ENCODE measurements at places on chromosomes 3 and 15.

GRCh38 chr3:143201870-143202752, 82.5 kb downstream of the CHST2 start:
- no peak for DNase-seq

- DNase-seq = no peak
Observed at GRCh38 chr3:23553353-23553752, 252.4 kb upstream of the UBE2E1 start.

DNA sequence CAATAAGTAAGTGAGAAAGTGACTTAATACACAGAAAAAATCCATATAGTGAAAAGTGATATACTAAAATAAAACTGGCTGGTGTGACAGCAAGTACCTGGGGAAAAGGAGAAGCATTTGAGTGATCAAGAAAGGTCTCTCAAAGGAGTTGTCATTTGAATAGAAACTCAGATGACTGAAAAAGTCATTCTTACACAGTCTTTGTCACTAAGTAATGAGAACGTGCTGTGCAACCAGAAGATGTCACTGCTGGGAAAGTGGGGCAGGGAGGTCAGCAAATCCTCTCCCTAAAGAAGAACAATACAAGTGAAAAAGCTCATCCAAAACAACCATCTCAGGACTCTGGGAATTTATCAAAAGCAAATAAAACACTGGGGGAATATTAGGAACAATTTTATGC, 317.5 kb upstream of the TRIM42 start:
- DNase-seq = no peak

DNA sequence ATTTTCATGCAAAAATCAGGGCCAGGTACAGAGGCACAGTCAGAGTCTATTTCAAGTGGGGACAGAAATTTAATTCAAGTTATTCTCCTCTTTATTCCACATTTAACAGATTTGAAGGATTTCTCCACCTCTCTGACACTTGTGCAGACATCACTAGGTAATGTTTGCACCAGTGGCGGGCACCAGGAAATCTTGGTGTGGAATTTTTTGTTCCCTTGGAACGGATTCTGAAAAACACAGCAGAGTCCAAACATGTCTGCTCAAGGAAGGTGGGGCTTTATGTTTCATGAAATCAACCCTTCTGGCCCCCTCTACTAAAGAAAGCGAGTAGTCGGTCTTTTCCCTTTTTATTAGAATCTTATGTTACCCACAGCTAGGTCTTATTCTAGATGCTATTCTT, 271.2 kb upstream of the MDFIC2 start:
- no peak for DNase-seq

DNA sequence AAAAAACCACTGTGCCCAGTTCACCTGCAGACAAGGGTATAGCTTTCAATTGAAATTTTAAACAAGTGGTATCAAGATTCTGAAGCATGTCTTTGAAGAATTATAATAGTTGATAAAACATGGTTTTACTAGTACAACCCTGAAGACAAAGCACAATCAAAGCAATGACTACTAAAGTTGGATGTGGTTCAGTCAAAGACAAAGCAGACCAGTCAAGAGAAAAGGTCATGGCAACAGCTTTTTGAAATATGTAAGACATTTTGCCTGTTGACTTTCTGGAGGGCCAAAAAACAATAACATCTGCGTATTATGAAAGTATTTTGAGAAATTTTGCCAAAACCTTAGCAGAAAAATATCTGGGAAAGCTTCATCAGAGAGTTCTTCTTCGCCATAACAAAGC, 1393.6 kb downstream of the SI start:
- DNase-seq = no peak

GRCh38 chr3:135267487-135267886, 472.4 kb downstream of the EPHB1 start:
- DNase-seq = no peak

DNA sequence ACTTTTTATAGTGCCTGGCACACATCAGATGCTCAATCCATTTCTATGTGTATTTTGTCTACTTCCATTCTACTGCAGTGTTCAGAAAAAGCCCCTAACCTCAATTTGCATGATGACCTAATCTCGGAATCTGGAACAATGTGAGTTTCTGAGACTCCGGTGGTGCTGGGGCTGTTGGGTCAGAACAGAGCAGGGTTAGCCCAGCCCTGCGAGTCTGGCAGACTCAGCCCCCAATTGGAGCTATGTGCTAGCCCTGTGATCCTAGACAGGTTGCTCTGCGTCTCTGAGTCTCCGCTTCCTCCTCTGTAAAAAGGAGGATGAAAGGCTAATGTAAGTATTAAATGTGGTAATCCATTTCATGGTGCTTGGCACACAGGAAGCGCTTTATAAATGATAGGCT, 95.0 kb upstream of the ICE2 start:
- no peak for DNase-seq

GRCh38 chr15:88312941-88313579, 56.5 kb upstream of the NTRK3 start:
- DNase-seq = no peak

GRCh38 chr3:15223685-15224572, 17.9 kb downstream of the CAPN7 start:
- no peak for DNase-seq

DNA sequence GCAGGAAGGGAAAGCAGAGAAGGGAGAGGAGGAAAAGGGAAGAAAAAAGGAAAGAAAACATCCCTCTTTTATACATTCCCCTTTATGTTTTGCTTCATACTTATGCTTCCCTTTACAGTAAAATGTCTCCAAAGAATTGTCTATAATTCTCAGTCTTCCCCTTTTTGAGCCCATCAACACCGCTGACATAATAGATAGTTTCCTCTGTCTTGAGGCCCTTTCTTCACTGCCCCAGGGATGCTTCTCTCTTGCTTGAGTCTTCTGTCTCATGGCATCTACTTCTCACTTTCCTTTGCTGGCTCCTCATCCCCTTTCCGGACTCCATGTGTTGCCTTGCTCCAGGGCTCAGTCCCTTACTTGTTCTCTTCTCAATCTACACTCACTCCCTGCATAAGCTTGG, 99.7 kb upstream of the DAZL start:
- no peak for DNase-seq

DNA sequence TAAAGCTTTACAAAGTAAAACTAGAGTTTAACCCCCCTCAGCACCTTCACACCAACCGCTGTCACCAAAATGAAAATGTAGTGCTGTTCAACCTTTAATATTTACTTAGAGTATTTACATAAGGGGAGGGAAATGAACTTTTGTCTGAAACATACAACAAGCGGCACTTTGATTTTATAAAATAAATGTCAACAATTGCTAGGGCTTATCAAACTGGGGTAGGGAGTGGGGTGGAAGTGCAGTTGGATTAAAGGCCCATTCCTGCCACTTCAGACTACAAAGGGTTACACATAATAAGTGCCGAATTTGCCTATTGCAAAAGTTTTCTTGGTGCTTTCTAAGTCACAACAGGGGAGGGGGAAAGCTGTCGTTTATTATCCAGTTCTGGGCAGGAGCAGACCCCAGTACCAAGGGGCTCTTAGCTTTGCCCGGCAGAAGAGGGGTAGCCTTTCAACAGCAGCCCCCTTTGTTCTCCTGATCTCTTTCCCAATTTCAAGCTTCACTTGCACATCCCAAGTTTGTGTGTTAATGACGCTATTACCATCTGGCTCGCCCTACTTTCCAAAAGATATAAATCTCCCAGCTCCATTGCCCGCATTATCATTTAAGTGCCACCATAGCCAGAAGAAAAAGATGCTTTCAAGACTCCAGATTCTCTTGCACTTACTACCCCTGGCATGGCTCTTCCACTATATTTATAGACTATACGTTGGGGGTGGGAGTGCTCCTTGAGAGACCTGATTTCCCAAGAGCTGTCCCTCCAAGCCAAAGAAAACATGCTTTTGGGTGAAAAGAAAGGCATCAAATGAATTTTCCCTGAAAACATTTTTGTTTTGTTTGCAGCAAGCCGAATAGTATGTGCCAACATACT, 17.0 kb downstream of the SOX2 start:
- DNase-seq = no peak

DNA sequence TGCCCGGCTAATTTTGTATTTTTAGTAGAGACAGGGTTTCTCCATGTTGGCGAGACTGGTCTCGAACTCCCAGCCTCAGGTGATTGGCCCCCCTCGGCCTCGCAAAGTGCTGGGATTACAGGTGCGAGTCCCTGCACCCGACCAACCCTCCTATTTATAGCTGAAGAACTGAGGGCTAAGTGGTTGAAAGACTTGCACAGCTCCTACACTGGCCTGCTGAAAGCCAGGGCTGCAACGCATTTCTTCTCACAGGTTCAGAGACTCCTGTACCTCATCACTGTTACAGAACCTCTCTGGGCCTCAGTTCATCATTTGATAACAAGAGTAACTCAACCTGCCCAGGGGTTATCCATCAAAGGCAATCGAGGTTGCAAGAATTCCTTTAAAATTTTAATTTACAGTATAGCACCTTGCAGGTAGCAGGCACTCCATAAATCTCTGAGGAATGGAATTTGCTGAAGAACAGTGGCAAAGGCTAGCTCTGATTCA, 626.5 kb upstream of the TBL1XR1 start:
- DNase-seq = no peak

- no peak for DNase-seq
Observed at GRCh38 chr3:2937592-2937991, 172.6 kb downstream of the IL5RA start.

- no peak for DNase-seq
Observed at GRCh38 chr3:178422406-178422805, 113.8 kb upstream of the KCNMB2 start.

- no peak for DNase-seq
Observed at GRCh38 chr15:98144388-98144787, 183.9 kb downstream of the ARRDC4 start.

- peak; percentile 72 for DNase-seq
Observed at GRCh38 chr3:139427283-139428060, 38.0 kb upstream of the COPB2 start.

DNA sequence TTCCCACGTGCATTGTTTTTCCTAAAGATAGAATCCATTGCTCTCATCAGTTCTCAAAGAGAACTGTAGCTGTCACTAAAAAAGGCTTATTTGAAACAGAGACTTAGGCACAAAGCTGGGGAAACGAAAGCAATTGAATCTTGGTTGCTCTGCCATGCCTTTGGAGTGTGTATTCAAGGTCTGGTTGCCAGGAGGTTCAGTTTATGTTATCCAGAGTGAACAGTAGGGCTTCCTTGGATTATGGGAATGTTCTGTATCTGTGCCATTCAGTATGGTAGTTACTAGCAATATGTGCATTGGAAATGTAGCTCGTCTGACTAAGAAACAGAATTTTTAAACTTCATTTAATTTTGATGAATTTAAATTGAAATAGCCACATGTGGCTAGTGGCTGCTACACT, 50.6 kb downstream of the CLSTN2 start:
- no peak for DNase-seq

Data from SK-N-DZ (cell line).